Non-pigmented ciliary epithelial cell (primary cell): ENCODE measurements at places on chromosomes 1 and 21.

DNA sequence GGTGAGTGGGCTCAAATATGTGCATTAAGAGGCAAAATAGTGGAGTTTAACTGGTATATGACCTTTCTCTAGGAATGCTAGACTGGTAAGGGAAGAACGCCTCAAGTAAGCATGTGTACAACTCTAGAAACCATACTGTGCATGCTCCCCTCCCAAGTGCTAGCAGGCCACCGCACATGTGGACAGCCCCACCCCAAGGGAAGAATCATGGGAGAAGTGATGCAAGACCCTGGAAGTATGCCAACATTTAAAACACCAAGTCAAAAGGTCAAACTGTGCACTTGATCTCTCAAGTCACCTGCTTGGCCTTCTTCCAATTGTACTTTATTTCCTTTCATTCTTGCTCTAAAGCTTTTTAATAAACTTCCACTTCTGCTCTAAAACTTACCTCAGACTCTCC, 120.4 kb downstream of the WDR3 start:
- DNase-seq: no peak

GRCh38 chr1:192732787-192733186, 76.1 kb upstream of the RGS2 start:
- DNase-seq: no peak

- no peak for DNase-seq
These were observed at the start of gene CD52 for GRCh38 chr1:26317612-26318337. Gene CD52, plus strand, starts transcription at chr1:26317958. Its CDS starts 60 bp downstream, at chr1:26318018.

GRCh38 chr1:185670187-185670627, 64.0 kb upstream of the HMCN1 start:
- DNase-seq: no peak

DNA sequence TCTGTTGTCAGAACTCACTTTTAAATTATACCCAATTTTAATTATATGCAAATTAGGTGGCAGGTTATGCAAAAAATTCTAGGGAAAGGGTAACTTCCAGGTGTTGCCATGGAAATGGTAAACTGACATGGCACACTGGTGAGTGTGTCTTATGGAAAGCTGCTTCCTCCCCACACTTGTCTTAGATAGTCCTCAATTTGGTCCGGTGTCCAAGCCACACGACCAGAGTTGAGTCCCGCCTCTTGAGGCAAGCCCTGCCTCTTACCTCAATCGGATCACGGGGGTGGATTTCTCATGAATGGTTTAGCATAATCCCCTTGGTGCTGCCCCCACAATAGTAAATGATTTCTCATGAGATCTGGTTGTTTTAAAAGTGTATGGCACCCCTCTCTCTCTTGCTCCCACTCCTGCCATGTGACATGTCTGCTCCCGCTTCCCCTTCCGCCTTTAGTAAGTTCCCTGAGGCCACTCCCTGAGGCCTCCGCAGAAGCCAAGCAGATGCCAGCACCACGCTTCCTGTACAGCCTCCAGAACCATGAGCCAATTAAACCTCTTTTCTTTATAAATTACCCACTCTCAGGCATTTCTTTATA, 74.9 kb downstream of the MATN1 start:
- no peak for DNase-seq

GRCh38 chr1:119226913-119227312, 86.5 kb upstream of the WARS2 start:
- no peak for DNase-seq

- no peak for DNase-seq
These were observed 14.1 kb downstream of the ROR1 start for GRCh38 chr1:63787875-63788274.
